ENCODE measurements at places on chromosomes 13 and 19. TPM values are rescaled to one million over a fixed set of nuclear protein-coding genes. Genes with fewer than 3 reads are reported as not detected.
A peak's percentile ranks its signal among the peaks of the same experiment; 100 is the strongest.

DNA sequence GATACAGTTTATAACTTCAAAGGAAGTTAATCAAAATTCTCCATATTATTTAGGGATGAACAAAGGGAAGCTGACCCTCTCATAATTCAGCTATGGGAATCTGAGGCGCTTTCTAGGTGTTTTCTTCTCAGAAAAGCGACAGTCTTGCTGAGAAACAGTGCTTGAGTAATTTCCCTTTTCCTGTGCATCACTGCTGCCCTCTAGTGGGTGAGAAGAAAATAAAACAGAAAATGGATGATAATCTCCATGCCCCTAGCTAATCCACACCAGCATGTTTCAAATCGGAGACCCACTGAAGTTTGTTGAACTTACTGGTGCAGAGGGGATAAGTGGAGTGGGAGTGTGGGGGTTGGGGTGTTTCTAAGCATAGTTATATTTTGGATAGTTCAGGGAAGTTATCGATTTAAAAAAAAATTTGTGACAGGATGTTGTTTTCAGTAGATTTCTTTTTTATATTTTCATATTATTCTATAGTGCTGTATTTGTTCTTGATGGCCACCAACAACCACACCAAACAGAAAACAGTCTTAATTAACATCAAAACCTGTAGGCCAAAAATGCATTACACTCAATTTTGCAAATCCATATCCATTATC is 21.4 kb downstream of the LCP1 start:
- peak; percentile 70 for DNase-seq
- H3K27me3 ChIP-seq = peaks cover 54% of the 10 kb centered on the region
- H3K4me3 ChIP-seq = no peak overlapping the region
- H3K27ac ChIP-seq = no peak overlapping the region
- no peaks in the 10 kb centered on the region for H3K36me3 ChIP-seq

GRCh38 chr13:79912403-79912802 is 428.5 kb downstream of the SPRY2 start:
- H3K27me3 ChIP-seq = no peaks in the 10 kb centered on the region
- H3K4me3 ChIP-seq = no peak overlapping the region
- peaks cover under 1% of the 10 kb centered on the region for H3K36me3 ChIP-seq
- H3K27ac ChIP-seq = no peak overlapping the region
- no peak for DNase-seq

Gene TMTC4
- 10.9 TPM for total RNA-seq

GRCh38 chr13:92739306-92739818 is 487.2 kb upstream of the GPC6 start:
- no peak for DNase-seq
- no peaks in the 10 kb centered on the region for H3K27me3 ChIP-seq
- H3K4me3 ChIP-seq = no peak overlapping the region
- H3K36me3 ChIP-seq = no peaks in the 10 kb centered on the region
- H3K4me1 ChIP-seq = peaks cover 8% of the 10 kb centered on the region
- no peak overlapping the region for H3K27ac ChIP-seq

GRCh38 chr19:14530005-14530348 is 583 bp downstream of the TECR start:
- no peaks in the 10 kb centered on the region for H3K27me3 ChIP-seq
- H3K4me1 ChIP-seq = peaks cover 27% of the 10 kb centered on the region
- peaks cover 11% of the 10 kb centered on the region for H3K36me3 ChIP-seq
- no peak for DNase-seq

- no peak overlapping the region for H3K4me3 ChIP-seq
- H3K36me3 ChIP-seq = no peaks in the 10 kb centered on the region
- no peak overlapping the region for H3K27ac ChIP-seq
- H3K4me1 ChIP-seq = no peaks in the 10 kb centered on the region
- no peak for DNase-seq
These were observed 25.9 kb upstream of the ABCC4 start for GRCh38 chr13:95327190-95327589.

Gene CTXN1
- total RNA-seq = 5.2 TPM

GRCh38 chr19:44498988-44499387 is 1.3 kb downstream of the ZNF180 start:
- H3K36me3 ChIP-seq = peaks cover 51% of the 10 kb centered on the region
- H3K4me3 ChIP-seq = peak overlapping the region; percentile 97
- peaks cover 19% of the 10 kb centered on the region for H3K4me1 ChIP-seq
- no peak for DNase-seq
- H3K27ac ChIP-seq = no peak overlapping the region

Gene FXYD7
- total RNA-seq = not detected

- H3K4me3 ChIP-seq = no peak overlapping the region
- peaks cover 55% of the 10 kb centered on the region for H3K36me3 ChIP-seq
- H3K27ac ChIP-seq = no peak overlapping the region
- peaks cover 11% of the 10 kb centered on the region for H3K4me1 ChIP-seq
- H3K27me3 ChIP-seq = no peaks in the 10 kb centered on the region
These were observed 3.6 kb upstream of the LIN7B start for GRCh38 chr19:49110567-49110966.

- no peaks in the 10 kb centered on the region for H3K27me3 ChIP-seq
- no peak for DNase-seq
- H3K4me3 ChIP-seq = no peak overlapping the region
- peaks cover 34% of the 10 kb centered on the region for H3K4me1 ChIP-seq
These were observed 101.5 kb downstream of the STARD13 start for GRCh38 chr13:33184112-33184490.

Measured in MCF 10A (cell line).